Activated T-helper 1 cell treated with anti-CD3 and anti-CD28 coated beads, Interleukin-12 subunit alpha, Interleukin-12 subunit beta, Interleukin-2, Interleukin-4 antibody, amounts not matched to agents 30 ng/mL and 10 ng/mL and 1 ng/mL, durations not matched to agents 14 hours and 24 hours and 36 hours (primary cell): ENCODE measurements at places on chromosomes 7 and 10.

GRCh38 chr7:41063116-41063515 is 639.8 kb downstream of the INHBA start:
- DNase-seq = no peak

DNA sequence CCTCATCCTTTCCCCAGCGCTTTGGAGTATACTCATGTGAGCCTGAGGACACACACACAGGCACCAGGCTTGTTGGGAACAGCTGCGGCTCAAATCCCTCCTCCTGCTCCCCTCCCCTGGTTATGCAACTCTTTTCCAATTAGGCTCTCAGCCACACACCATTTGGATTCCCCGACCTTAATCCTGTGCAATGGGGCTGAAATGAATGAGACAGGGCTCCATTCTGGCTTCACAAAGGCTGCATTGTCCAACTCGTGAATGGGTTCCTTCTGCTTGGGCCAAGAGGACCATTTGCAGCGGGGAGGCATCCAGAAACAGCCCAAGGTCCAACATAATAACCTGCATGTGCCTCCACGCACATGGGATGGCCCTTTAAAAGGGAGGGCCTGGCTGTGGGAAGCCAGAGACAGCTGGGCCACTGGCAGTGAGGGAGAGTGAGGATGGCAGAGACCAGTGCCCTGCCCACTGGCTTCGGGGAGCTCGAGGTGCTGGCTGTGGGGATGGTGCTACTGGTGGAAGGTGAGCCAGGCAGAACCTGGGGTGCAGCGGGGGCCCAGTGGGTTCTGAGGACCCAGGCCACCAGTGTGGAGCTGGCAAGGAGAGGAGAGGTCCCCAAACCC is at the start of gene RGR:
Gene RGR, plus strand, starts transcription at position 403 of the 620 bp plus-strand sequence. Its CDS starts 38 bp downstream, at position 441.
- no peak for DNase-seq

DNA sequence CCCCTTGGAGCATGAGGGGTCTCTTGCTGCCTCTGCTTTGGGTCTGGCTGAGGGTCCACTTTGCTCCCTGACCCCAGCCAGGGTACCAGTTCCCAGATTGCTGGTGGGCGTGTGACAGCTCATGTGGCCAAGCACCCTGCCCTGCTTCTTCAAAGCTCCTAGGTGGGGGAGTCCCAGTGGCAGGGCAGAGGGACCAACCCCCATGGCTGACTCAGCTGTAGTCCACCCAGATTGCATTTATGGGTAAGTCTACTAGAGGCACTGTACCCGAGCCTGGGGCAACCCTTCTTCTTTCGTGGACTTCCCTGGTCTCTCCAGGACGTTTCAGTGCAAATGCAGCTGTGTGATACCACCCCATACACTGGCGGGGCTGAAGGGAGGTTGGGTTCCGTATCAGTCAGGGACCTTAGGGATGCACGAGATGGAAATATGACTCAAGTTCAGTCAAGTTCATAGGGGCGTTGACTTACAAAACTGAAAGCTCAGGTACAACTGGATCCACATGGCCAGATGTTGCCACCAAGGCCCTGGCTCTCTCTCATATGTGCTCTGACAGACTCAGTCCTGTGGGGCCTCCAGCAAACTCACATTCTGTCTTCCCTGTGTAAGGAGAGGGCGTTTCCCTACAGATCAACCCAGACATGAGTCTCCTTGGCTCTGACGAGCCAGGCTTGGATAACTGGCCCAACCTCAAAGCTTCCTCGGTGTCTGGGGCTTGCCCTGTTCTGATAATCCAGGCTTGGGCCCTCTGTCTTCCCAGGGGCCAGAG is 13.6 kb downstream of the PTPRE start:
- no peak for DNase-seq

- no peak for DNase-seq
Measured at GRCh38 chr10:34164029-34164428, 651.1 kb downstream of the PARD3 start.

DNA sequence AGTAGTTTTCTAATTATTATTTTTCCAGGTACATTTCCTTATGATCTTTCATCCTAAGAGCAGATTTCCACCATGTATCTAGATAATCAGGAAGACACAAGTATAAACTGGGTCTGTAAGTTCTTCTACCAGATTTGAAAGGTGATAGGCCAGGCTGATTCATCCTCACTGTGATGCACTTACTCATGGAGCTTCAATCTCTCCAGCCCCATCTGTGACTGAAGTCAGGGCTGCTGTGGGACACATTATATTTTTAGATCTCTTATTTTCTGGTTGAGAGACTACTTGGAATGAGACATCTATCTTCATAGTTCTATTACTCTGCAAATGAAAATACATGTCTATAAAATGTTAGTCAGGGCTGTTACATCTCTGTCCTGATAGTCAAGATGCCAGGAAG is 85.5 kb upstream of the SLC25A13 start:
- DNase-seq = no peak

GRCh38 chr10:84822931-84823630 is 494.7 kb downstream of the CCSER2 start:
- DNase-seq = no peak

- peak; percentile 27 for DNase-seq
Measured at GRCh38 chr7:37440738-37441385, 7.8 kb downstream of the ELMO1 start.

DNA sequence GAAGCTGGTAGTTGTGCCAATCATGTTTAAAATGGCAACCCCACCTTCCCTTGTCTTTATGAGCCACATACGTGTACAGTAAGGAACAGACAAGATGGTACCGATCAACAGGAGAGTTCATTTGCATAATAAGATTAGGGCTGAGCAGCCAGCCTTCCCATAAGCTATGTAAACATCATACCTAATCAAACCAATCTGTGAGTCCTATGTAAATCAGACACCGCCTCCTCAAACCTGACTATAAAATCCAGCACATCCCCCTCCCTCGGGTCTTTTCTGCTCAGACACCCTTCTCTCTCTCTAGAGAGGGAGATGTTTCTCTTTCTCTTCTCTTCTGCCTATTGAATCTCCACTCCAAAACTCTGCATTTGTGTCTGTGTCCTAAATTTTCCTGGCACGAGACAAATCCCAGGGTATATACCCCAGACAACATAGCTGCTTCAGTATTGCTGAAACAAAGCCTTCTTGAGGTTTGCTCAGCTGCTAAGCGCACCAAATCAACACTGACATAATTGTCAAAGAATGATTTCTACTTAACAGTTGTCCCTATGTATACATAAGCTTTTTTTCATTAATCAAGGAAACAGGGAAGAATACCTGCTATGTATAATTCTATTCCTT is 279.2 kb downstream of the THSD7A start:
- DNase-seq = no peak

GRCh38 chr10:128851726-128852125 is 615.3 kb upstream of the MGMT start:
- no peak for DNase-seq

DNA sequence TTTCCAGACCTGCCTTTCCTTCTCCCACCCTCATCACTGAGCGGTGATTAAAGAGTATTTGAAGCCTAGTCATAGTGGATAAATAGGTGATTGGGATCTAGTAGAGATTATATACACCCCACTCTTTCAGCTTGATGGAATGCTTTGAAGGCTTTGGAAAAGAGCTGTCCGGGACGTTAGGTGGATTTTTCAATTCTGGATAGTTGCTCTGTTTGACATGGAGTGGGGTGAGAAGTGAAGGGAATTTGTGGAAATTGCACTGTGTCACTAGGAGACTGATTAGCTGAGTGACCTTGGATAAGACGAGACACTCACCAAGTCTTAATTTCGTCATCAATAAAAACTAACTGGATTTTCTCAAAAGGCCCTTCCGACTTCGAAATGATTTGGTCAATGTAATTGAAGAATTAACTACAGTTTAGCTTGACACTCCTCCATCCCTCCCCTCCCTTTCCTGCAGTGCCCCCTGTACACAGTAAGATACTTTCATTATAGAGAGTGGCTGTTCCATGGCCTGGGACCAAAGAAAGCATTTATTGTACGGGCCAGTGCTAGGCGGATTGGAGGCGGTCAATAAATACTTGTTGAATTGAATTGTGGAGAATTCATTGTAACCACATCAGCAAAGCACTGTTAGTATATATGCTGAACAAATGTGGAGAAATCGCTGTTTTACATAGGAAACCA is 962 bp downstream of the ZKSCAN1 start:
- DNase-seq = no peak
